Lung microvascular endothelial cell (primary cell): ENCODE measurements at places on chromosomes 3 and 15. TPM values are rescaled to one million over a fixed set of nuclear protein-coding genes. Genes with fewer than 3 reads are reported as not detected.

Gene SMCO1
- not detected in 2 replicates for total RNA-seq

Gene AMIGO3
- under 0.01 and 0.40 TPM in 2 replicates for total RNA-seq

Gene STRIT1
- not detected in 2 replicates for total RNA-seq

Gene SPINK8
- total RNA-seq = not detected in 2 replicates

Gene TMEM207
- not detected in 2 replicates for total RNA-seq
